ENCODE measurements at places on chromosomes 11 and 22.

DNA sequence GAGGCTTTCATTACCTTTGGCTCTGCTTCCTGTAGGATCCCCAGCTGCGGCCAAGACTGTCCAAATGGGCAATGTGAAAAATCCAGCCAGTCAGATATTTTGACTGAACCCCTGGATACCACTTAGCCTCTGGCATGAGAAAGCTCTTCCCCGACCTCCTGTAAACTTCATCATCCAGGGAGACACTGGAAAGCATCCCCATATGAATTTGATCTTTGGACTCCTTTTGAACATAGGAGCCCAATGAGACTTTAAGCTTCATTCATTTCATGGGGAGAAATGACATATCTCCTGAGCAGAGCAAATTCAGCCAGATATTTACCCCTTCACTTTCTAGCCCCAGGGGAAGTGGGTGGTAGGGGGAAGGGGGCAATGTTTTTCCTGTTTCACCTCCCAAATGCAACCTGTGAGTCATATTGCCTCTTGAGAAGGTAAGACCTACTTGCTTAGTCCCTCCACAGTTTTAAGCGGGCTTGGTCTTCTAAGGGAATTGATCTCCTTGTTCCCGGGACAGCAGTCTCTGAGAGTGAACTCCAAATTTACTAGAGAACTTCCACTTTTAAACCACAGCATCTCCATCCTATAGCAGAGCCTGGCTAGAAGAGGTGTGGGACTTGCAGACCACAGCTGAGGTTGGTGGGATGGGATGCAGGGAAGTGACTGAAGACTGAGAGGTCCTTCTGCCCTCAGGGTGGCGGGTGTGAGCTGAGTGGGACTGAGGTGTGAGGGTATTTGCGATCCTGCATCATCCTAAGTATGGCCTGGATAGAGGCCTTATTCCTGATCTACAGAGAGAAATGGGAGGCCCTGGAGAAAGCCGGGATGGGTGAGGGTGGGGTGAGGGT lies 20.3 kb upstream of the POU2AF1 start:
- DNase-seq: no peak

- DNase-seq: no peak
These were observed 603 bp downstream of the KAT5 start for GRCh38 chr11:65712633-65713076.

- DNase-seq: no peak
These were observed 255.5 kb upstream of the SESN3 start for GRCh38 chr11:95486466-95486865.

DNA sequence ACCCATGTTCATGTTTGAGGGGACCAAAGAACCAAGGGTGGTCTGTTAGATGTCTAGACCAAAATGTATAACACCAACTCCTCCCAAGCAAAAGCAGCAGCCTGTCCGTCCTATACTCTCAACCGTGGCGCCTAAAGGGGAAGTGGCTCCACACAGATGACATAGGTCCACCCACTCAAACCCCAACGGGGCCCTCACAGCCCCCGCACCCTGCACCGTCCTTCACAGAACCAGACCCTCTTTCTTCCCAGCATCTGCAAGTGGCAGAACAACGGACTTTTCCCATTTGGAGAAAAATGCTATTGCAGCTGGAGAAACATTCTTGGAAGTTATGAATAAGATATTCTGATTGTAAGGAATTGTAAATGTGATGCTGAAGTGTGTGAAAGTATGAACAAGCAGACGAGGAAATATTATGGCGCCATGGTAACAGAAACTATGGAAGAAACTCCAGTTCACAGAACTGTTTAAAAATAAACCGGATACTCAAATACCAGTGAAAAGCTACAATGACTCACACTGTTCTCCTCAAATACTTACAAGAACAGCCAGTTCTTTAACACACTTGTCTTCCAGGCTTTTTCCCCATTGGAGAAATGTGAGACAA lies 76.5 kb upstream of the ARFGAP3 start:
- no peak for DNase-seq

DNA sequence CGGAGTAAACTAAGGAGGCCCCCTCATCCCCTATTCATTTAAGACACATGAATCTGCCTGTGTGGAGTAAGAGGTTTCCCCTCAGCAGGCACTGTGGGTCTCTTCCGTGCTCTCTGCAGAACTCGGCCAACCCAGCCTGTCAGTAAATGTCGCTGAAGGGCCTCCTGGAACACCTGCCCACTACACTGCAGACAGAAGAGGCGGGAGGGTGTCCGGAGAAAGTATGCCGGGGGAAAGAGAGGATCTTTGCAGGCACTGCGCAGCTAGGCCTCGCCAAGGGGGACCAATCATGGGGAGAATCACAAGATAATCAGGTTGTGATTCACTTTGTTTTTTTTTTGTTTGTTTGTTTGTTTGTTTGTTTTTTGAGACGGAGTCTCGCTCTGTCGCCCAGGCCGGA lies 110.8 kb downstream of the MORC2 start:
- no peak for DNase-seq

DNA sequence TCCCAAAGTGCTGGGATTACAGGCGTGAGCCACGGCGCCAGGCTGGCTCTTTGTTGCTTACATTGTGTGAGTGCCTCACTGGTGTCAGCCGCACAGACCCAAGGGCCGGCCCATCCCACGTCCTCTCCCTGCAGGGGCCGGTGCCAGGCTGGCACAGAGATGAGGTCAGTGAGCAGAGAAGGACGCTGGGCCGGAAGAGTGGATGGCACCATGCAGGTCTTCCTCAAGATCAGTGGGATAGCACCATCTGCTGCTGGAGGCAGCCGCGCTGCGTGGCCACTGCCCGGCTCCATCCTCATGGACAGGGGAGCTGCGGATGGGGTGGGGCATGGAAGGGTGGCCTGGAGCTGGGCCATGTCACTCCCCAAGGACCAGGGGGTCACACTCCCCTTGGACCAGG lies 22.0 kb upstream of the FGF4 start:
- DNase-seq: no peak

GRCh38 chr11:21511835-21512440 lies 680.9 kb upstream of the ANO5 start:
- peak; percentile 5 for DNase-seq

Data from DMS79 (cell line).